Natural killer cell (primary cell): ENCODE measurements at places on chromosomes 1 and 21. TPM values are rescaled to one million over a fixed set of nuclear protein-coding genes. Genes with fewer than 3 reads are reported as not detected.

- no peak for DNase-seq
Measured at GRCh38 chr1:15883326-15883725, 35.8 kb downstream of the SPEN start.

GRCh38 chr1:56509713-56510641 lies 69.4 kb downstream of the PLPP3 start:
- no peak for DNase-seq

DNA sequence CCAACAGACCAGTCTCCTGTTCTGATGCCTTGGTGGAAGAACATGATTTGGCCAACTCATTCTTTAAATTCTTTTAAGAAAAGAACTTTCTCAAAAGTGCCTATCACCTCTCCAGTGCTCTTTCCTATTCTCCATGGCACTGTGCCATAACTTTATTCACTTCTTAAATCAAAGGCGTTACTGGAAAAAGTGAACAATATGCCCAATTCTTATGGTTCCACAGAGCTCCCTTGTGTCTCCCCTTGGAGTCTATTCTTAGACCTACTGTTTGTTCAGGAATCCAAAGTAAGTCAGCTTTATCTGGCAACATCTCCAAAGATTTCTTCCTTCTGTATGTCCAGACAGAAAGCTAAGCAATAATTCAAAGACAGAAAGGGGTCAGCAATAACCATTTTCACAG lies 111.9 kb upstream of the MAGI3 start:
- DNase-seq: no peak

GRCh38 chr1:37596182-37596667 lies 488 bp upstream of the GNL2 start:
- no peak for DNase-seq

DNA sequence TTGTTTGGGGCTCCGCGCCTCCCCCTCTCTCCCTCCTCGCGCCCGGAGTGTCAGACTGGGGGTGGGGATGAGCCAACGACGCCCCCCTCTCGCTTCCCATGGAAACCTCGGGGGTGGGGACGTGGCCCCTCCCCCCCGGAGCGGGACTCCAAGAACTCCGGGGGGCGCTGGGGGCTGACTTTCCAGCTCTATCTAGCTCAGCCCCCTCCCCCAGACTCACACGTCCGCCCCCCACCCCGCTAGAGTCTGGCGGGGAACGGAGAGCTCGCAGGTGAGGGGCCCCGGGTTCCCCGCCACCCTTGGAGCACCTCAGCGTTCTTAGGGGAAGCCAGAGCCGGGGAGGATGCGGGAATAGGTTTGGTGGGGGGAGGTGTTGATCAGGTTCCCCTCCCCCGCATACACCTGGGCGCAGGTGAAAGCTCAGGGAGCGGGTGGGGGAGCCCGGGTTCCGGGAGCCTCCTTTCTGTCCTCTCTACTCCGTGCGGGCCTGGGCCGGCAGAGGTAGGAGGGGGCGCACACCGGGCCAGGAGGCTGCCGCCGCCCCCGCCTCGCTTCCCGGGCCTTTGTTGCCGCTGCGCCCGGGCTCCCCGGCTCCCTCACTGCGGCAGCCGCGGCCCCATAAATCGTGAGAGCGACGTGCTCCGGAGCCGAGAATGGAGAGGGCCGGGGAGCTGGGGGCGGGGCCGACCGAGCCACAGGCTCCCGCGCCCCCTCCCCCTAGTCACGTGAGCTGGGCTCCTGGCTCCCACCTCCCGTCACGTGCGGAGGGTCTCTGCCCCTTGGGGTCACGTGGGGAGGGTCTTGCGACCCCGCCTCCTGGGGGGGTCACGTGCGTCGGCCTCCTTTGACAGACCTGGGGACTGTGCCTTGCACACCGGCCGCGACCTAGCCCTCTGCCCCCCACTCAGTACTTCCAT lies 1.9 kb downstream of the EFNA3 start:
- DNase-seq: no peak

DNA sequence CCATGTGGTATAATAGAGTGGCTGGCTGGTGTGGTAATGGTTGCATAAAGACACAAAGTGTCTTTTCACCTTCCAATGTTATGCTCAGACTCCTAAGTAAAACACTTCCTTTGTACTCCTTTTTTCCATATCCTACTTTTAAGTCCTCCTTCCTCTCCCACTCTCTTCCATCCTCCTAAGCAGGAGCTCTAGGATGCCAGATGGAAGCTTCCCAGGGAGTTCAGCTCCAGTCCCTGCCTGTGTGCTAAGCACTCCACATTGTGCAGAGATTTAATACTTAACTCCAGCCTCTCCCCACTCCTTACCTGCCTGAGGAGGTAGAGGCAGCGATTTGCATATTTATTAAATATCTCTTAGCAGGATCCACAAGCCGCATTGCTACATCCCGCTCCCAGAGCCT lies 60.5 kb upstream of the IGSF21 start:
- DNase-seq: no peak

- DNase-seq: no peak
Measured at GRCh38 chr1:103146166-103146565, 37.8 kb upstream of the COL11A1 start.

DNA sequence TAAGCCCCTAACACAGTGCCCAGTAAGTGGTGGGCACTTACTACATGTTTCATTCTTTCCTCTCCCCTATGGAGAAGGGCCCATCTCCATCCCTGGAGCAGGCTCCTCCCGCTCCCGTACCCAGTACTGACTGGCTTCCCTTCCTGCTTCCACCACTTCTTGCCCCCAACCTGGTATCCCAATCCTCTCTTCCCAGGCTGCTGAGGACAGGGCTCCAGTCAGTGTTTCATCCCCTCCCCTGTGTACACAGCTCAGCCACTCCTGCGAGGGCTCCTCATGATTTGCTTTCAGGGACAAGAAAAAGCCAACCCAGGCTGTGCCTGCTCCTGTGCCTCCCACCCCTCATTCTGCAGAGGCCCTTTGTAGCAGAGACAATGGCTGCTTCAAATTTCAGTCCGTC lies 20.8 kb upstream of the ETV3 start:
- DNase-seq: no peak

DNA sequence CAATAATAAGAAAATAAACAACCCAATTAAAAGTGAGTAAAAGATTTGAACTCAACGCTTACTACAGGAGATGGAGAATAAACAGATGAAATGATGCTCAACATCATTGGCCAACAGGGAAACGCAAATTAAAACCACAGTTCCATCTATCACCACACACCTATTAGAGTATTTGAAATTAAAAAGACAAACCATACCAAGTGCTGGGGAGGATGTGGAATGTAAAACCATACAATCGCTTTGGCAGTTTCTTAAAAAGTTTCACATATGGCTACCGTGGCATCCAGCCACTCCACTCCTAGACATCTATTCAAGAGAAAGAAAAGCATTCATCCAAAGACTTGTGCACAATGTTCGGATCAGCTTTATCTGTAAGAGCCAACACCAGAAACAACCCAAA lies 1.3 kb upstream of the LRRC3 start:
- no peak for DNase-seq

- DNase-seq: peak; percentile 39
Measured at GRCh38 chr21:44085491-44086321, 21.5 kb upstream of the PWP2 start.

- peak; percentile 3 for DNase-seq
Measured at GRCh38 chr1:218164930-218165700, 120.0 kb upstream of the RRP15 start.

DNA sequence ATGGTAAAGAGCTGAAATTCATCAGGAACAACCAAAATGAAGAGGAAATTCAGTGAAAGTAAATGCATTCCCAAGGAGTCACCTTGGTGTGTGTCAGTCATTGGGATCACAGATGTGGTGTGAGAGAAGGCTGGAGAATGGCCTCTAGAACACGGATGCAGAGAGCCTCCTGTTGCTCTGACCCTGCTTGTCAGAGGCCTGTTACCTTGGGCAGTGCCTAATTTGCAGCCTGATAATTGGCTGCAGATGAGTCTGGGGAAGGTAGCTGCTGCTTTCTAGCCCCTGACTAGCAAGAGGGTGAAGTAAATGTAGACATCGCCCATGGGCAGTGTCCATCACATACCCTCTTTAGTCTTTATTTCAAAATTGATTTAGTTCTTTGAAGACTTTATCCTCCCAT lies 3.3 kb downstream of the GCSAML start:
- no peak for DNase-seq

DNA sequence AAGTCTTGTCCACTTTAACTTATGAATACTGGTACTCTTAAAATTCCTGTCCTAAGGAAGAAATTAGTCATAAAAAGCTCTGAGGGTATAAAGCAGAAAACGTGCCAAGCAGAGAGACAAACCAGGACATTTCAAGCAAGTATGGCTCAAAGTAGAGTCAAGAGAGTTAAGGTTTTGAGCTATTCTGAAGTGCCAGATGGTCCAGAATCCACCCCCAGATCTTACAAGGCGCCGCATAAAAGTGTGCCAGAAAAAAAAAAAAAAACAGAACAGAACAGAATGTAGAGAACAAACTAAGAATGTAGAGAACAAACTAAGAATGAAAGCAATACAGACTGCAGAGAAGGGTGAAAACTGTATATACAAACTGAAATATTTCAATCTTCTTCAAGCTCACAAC lies 12.5 kb downstream of the EPS15 start:
- peak; percentile 26 for DNase-seq

DNA sequence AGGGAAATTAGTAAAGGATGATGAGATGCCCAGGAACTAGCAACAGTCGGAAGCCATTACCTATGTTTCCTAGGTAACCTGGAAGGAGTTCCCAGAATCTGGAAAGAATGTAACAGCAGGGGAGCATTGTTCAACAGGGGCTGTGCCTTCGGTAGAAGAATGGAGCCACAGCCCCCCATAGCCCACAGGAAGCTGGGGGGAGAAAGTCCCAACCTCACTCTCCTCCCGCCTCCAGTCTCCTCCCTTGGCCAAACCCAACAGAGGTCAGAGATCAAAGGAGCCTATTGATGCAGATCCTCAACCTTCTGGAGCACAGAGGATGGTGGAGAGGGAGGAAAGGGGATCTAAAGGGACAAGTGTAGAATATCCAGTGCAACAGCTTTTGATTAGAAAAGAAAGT lies 131.5 kb upstream of the SLC44A3 start:
- no peak for DNase-seq

DNA sequence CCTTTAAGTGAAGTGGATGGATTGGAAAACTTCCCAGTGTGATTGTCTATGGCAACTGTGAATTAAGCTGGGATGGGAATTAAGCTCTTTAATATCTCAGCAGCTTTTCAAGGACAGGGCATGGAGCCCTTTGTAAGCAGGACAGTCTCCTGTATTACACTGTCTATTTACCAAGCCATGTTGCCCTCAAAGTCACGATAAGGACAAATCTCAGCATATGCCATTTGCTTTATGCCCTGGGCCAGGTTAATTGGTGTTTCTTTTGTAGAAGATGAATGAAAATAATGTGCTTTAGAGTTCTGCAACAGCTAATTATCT lies 17.6 kb downstream of the UTP25 start:
- no peak for DNase-seq

DNA sequence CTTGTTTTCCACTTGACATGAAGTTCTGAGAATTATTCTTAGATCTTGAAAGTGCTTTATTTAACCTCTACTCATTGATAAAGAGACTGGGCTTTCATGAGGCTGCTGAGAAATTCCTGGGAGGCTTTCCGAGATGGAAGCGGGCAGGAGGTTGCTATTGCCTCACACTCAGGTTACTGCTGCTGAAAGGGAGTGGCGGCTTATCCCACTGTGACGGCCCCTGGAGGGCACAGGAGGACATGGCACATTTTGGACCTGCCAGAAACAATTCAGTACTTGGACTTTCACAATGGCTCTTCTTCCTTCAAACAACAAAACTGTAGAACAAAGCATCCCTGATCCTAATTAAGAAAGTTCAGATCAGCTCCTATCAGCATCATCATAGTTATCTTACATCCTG lies 16.2 kb upstream of the MARK1 start:
- no peak for DNase-seq

- no peak for DNase-seq
Measured at GRCh38 chr1:76939817-76940216, 72.5 kb downstream of the ST6GALNAC5 start.

GRCh38 chr1:243288062-243288461 lies 32.2 kb downstream of the SDCCAG8 start:
- DNase-seq: no peak

GRCh38 chr1:30523055-30524020 lies 200.0 kb downstream of the MATN1 start:
- no peak for DNase-seq

GRCh38 chr1:70633004-70633403 lies 221.9 kb downstream of the CTH start:
- DNase-seq: no peak

GCSAML gene
- total RNA-seq: 62.1 TPM

KRTAP12-2 gene
- total RNA-seq: not detected

SMCP gene
- not detected for total RNA-seq

LDLRAD1 gene
- not detected for total RNA-seq

KRTCAP2 gene
- 113 TPM for total RNA-seq

LAMTOR5 gene
- 86.1 TPM for total RNA-seq
